ENCODE measurements at places on chromosomes 3 and 15. TPM values are rescaled to one million over a fixed set of nuclear protein-coding genes. Genes with fewer than 3 reads are reported as not detected.
A peak's percentile ranks its signal among the peaks of the same experiment; 100 is the strongest.

Gene UTS2B
- not detected for total RNA-seq

DNA sequence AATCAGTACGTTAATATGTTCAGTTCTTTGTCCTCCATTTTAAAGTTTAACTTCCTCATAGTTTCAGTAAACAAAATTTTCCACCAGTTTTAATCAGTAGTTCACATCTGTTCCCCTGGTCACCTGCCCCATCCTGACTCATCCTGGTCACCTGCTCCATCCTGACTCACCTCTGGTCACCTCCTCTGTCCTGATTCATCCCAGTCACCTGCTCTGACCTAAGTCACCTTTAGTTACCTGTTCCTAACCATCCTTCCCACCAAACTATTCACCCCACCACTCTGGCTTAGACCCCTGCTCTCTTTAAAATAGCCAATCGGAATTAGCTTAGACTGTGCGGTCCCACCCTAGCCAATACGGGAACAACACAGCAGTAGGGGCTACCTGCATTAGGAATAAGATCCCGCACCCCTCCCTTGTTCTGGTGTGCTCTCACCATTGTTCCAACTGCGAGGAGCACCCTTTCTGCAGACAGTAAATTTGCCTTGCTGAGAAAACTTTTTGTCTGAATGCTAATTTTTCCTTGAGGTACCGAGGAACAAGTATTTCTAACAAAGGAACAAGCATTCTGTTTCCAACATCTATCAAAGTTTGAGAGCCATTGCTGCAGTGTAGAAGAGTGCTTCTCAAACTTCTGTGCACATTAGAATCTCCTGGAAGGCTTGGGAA lies 169.3 kb downstream of the ADAMTS17 start:
- DNase-seq: no peak
- peak overlapping the region; percentile 82 for H3K27ac ChIP-seq
- H3K4me1 ChIP-seq: peaks cover 24% of the 10 kb centered on the region

DNA sequence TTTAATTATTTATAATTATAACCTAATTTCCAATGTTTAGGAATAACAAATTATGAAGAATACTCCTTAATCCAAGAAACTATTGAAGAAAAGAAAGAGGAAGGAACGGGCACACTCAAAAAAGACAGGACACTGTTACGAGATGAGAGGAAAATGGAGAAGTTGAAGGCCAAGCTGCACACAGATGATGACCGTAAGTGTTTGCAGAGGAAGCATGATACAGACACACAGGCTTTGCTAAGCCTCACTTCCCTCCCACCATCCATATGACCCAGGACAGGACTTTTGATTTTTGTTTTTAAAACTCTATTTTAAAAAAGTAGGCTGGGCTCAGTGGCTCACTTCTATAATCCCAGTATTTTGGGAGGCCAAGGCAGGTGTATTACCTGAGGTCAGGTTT lies 389.4 kb upstream of the TPM1 start:
- H3K27me3 ChIP-seq: no peaks in the 10 kb centered on the region
- no peaks in the 10 kb centered on the region for H3K36me3 ChIP-seq
- H3K4me1 ChIP-seq: no peaks in the 10 kb centered on the region

- no peaks in the 10 kb centered on the region for H3K27me3 ChIP-seq
- DNase-seq: no peak
- no peak overlapping the region for H3K4me3 ChIP-seq
- no peaks in the 10 kb centered on the region for H3K36me3 ChIP-seq
Measured at GRCh38 chr15:62888623-62889022, 153.9 kb upstream of the TPM1 start.

DNA sequence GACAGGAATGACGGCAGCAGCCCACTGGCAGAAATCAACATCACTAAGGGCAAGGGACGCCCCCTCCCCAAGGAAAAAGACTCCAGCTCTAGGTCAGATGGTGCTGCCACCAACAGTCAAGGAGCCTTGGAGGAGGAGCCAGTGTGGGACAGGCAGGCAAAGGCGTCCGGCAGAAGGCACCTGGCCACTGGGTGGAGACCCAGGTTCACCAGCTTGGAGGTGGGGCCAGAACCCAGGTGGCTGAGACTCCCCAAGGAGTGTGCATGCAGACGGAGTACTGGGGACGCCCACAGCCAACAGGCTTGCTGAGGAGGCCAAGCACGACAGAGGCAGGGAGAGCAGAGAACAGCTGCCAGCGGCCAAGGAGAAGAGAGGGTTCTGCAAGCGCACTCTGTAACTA lies 35.2 kb downstream of the PTPN23 start:
- H3K27ac ChIP-seq: no peak overlapping the region
- H3K4me3 ChIP-seq: no peak overlapping the region
- DNase-seq: no peak
- no peaks in the 10 kb centered on the region for H3K27me3 ChIP-seq

GRCh38 chr3:195999896-196000295 lies 82.0 kb downstream of the TFRC start:
- H3K36me3 ChIP-seq: no peaks in the 10 kb centered on the region
- no peak overlapping the region for H3K4me3 ChIP-seq
- DNase-seq: peak; percentile 47
- no peak overlapping the region for H3K27ac ChIP-seq

Gene COL6A6
- 0.17 TPM for total RNA-seq

DNA sequence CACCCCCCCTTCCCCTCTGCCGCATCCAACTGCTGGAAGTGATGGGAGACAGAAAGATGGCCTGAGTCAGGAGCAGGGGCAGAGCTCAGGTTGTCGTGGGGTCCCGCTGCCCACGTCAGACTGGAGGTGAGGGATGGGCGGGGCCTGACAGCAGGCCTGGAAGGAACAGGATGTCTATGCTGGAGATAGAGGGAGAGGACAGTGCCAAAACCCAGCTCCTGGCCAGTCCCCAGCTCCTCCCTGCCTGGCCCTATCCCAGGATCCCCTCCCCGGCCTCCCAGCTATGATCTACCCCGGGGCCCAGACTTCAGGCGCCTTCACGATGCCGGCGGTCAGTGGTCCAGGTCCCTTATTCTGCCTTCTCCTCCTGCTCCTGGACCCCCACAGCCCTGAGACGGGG lies at the start of gene LMAN1L:
LMAN1L (plus strand) TSS at position 303 of the 400 bp plus-strand sequence; CDS start at position 323, 20 bp downstream.
- peaks cover 10% of the 10 kb centered on the region for H3K4me1 ChIP-seq
- H3K27ac ChIP-seq: no peak within 1 kb of the TSS
- no peak within 1 kb of the TSS for H3K4me3 ChIP-seq

Gene GPR87
- total RNA-seq: not detected

Gene COL6A5
- not detected for total RNA-seq

Gene ACTR8
- total RNA-seq: 30.7 TPM

DNA sequence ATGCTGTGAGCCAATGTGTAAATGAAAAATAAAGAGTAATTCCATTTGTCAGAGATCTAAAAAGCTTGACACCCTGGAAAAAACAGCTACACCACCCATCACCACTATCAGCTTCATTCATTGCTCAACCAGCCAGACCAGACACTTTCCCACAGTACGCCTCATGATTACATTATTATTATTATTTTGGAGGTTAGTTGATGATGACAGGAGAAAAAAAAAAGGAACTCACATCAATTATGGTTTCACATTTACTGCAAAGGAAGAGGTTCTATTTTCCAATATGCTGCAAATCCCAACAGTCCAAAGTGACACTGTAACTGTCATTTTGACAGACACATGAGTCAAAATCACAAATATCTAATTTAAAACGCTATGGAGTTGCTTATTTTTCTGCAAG lies 134.7 kb upstream of the TSC22D2 start:
- no peaks in the 10 kb centered on the region for H3K4me1 ChIP-seq
- no peak for DNase-seq
- H3K4me3 ChIP-seq: no peak overlapping the region
- H3K36me3 ChIP-seq: no peaks in the 10 kb centered on the region
- no peaks in the 10 kb centered on the region for H3K27me3 ChIP-seq
- no peak overlapping the region for H3K27ac ChIP-seq

DNA sequence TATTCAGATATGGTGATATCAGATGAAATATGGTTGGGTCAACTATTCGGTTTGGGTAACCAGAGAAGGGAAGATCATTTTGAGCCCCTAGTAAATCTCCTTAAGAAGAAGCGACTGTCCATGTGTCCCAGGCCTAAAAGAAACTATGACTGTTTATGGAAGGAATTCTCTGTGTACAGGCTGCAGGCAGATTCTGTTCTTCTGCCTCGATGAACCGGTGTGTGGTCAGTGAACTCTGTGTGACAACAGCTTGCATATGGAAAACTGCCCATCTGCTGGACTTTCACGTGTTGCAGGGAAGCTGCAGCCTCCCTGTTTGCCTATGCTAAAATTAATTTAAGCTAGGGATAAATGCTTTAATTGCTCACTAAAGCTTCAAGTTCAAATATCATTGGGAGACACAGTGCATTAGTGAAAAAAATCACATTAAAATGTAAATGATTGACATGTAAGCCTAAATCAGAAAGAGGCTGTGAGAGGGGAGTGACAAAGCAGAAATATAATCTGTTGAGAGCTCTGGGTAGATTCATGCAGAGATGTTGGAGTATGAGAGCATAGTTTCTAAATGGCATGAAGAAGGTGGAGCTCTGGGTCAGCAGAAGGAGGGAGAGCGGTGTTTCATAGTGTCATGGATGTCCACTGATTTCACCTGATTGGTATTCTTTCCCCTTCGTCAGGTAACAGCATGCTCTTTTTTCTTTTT lies 65.4 kb upstream of the PFN2 start:
- DNase-seq: peak; percentile 60
- no peaks in the 10 kb centered on the region for H3K27me3 ChIP-seq
- H3K4me1 ChIP-seq: no peaks in the 10 kb centered on the region

Gene KLHL40
- not detected for total RNA-seq

DNA sequence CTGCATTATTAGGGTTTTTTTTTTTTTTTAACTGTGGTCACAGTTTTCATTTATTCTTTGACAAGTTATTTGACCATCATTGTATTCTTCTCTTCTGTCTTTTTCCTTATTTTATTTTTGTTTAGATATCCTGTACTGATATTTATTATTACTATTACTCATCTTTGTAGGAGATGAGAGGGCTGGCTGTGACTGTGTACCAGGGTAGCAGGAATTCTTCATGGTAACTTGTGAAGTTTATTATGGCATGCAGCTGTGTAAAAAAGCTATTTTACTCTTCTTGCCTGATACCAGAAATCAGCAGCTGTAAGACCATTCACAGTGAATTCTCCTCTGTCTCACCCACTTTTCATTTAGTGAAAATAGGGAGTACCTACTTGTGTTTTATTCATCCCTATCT lies 44.5 kb downstream of the ATP6V1A start:
- H3K27ac ChIP-seq: no peak overlapping the region
- H3K4me1 ChIP-seq: no peaks in the 10 kb centered on the region
- H3K36me3 ChIP-seq: peaks cover 82% of the 10 kb centered on the region
- no peak overlapping the region for H3K4me3 ChIP-seq

- no peaks in the 10 kb centered on the region for H3K27me3 ChIP-seq
- no peak for DNase-seq
- H3K27ac ChIP-seq: peak overlapping the region; percentile 52
Measured at GRCh38 chr3:52190294-52191074, 7.5 kb upstream of the ALAS1 start.

GRCh38 chr3:10466186-10466585 lies 39.2 kb downstream of the ATP2B2 start:
- H3K4me3 ChIP-seq: no peak overlapping the region
- no peak overlapping the region for H3K27ac ChIP-seq
- H3K36me3 ChIP-seq: no peaks in the 10 kb centered on the region
- H3K4me1 ChIP-seq: peaks cover 6% of the 10 kb centered on the region

DNA sequence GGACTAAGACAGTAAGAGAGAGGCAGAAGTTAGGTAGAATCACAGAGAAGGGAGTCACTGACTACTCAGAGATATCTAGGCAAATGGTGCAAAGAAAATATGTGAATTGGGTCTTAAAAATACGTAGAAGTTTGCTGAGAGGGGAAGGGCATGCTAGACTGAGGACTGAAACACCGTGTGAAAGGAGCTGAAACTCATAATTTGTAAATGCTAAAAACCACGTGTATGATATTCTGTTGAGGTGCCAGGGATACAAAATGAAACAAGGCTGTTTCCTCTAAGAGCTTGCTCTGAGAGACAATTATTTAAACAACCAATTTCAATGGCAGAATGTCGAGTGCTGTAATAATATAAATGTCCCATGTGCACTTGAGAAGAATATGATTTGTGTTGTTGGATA lies 47.2 kb downstream of the NCK1 start:
- no peak overlapping the region for H3K4me3 ChIP-seq
- H3K36me3 ChIP-seq: no peaks in the 10 kb centered on the region
- no peak for DNase-seq
- no peak overlapping the region for H3K27ac ChIP-seq

DNA sequence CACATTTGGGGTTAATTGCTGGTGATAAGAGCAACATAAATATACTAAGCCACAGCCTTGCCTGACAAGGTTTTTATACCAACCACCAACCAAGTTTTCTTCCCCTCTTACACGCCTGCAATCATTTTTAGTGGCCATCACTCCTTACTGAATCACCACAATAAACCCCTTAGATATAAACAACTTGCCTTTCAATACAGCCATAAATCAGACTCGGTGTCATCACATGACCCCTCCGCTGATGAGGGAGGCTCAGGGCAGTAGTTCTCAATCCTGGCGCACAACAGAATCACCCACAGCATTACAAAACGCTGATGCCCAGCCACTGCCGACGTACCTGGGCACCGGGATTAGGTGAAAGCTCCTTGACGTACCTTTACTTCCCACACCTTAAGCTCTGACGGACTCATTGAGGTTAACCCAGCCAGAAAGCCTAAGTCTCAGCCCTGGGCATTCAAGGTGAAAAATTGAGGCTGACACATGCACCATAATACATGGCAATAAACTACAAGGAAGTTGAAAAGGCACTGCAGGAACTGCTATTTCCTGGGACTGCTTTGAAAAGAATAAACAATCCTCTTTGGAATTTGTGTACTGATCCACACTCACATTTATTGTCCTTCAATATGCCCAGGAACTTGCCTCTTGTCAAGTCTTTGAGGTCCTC lies 17.1 kb downstream of the ADCY5 start:
- peak overlapping the region; percentile 97 for H3K27ac ChIP-seq
- peaks cover 93% of the 10 kb centered on the region for H3K4me1 ChIP-seq
- H3K36me3 ChIP-seq: no peaks in the 10 kb centered on the region
- no peaks in the 10 kb centered on the region for H3K27me3 ChIP-seq
- H3K4me3 ChIP-seq: no peak overlapping the region

GRCh38 chr3:129996073-129996472 lies 21.6 kb downstream of the TRH start:
- no peaks in the 10 kb centered on the region for H3K27me3 ChIP-seq
- H3K36me3 ChIP-seq: no peaks in the 10 kb centered on the region
- H3K4me1 ChIP-seq: no peaks in the 10 kb centered on the region
- DNase-seq: no peak

GRCh38 chr3:142787719-142788118 lies 63.9 kb downstream of the TRPC1 start:
- H3K4me1 ChIP-seq: no peaks in the 10 kb centered on the region
- H3K36me3 ChIP-seq: no peaks in the 10 kb centered on the region
- no peak overlapping the region for H3K4me3 ChIP-seq
- no peaks in the 10 kb centered on the region for H3K27me3 ChIP-seq

Gene SAXO2
- total RNA-seq: 1.3 TPM

- no peak for DNase-seq
- no peaks in the 10 kb centered on the region for H3K27me3 ChIP-seq
- no peaks in the 10 kb centered on the region for H3K36me3 ChIP-seq
- H3K4me1 ChIP-seq: no peaks in the 10 kb centered on the region
- no peak overlapping the region for H3K27ac ChIP-seq
Measured at GRCh38 chr15:31591908-31592307, 265.3 kb downstream of the KLF13 start.

GRCh38 chr3:147257944-147258343 lies 148.4 kb downstream of the ZIC4 start:
- no peaks in the 10 kb centered on the region for H3K27me3 ChIP-seq
- H3K36me3 ChIP-seq: no peaks in the 10 kb centered on the region
- H3K4me1 ChIP-seq: no peaks in the 10 kb centered on the region
- no peak overlapping the region for H3K27ac ChIP-seq

Gene STXBP5L
- total RNA-seq: 0.71 TPM

Gene KIF7
- 10.8 TPM for total RNA-seq

Measured in esophagus muscularis mucosa (tissue), 4 donors.